ENCODE measurements at places on chromosomes 7 and 10. TPM values are rescaled to one million over a fixed set of nuclear protein-coding genes. Genes with fewer than 3 reads are reported as not detected.

DNA sequence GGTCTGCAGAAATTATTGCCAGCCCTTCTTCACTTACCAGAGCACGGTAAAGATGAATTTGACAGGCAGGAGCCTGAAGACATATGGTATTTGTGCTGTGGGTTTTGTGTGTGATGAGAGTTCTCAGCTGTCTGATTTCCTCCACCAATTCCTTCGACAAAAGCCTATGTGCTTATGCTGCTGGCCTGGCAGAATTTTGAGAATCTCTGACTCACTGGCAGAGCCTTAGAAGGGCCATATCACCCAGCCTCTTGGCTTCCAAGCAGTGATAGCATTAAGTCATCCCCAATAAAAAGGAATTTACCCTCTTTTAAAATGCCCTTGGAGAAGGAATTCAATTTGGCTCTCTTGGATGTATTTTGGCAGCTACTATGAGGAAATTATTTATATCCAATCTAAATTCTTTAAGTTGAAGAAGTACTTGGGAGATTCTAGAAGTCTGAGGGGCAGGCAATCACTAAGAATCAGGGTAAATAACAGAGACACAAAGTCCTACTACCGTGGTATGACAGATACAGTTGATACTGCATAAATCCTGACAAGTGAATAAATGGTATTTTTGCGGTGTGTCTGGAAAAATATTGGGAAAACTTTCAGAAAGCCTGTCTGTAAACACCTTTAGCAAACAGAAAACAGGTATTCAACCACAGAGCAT, 68.6 kb upstream of the EFCAB10 start:
- DNase-seq = no peak

HOXA1 gene
- 0.44 TPM for total RNA-seq

DNA sequence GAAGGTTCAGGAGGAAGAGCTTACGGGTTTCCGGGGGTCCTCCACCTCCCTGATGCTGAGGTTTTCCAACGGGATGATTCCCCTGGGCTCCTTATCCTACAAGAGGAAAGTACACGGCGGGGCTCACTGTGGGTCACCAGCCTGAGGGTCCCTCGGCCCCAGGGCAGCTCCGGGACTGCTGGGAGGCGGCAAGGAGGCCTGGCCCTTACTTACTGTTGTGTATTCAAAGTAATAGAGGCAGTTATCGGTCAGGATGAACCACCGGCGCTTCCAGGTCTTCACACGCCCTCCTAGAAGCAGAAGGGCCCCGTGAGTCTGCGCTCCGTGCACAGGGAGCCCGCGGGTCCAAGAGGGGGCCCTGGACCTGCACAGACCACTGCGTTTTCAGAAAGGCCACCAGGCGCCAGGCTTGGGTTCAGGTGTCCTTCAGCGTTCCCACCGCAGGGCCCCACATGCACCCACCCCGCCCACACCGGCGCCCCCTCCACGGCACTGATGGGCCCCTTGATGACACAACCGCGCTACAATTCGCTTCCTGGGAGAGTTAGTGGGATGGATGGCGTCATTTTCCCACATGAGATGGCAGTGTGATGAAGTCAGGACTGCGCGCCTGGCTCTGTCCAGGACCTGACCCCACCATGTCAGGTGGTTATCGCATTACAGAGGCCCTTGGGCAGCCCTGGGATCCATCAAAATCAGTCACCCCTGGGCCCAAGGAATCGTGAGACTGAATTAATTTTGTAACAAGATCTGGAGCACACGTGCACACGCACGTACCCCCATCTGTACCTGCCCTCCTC, 106.7 kb downstream of the CYTH3 start:
- DNase-seq = no peak

DNA sequence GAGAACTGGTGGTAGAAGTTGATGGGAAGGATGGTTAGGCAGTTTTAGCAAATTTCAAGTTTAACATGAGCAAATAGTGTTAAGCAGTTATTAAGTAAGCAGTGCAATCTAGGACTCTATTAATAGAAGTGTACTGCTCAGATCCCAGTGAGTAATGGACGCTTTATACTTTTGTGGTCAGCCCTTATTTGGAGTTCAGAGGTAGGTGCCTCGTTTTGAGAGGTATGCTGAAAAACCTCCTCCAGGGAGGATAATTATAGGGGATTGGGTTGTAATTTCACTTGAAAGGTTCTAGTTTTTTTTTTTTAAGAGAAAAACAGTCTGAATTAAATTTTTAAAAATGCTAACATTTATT, 33.5 kb upstream of the CCDC7 start:
- no peak for DNase-seq
